ENCODE measurements at places on chromosomes 6 and 20.

DNA sequence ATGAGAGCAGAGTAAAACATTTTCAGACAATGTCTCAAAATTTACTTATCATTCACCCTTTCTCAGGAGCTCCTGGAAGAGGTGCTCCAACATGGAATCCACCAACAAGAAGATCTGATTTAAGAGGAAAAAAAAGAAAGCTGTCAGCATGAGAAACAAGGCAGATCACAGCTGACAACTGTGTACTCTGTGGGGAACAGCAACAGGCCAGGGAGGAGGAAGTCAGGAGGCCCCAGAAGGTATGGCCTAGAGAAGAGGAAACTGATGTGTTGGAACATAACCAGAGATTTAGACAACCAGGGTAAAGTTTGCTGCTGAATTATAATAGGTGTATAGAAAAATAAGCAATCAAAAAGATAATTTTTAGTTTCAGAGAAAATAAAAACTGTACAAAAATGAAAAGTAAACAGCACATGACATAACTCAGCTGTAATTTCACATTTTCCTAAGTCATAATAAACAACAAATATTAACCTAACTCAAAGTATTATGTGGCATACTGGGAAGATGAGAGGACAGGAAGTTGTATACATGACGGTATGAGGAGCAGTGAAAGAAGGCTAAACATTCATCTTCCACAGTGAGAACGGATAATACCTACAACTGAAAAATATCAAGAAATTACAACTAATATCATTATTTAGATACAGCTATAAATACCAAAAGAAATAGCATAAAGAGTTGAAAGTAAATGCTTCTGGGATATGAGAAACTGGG is 113.6 kb upstream of the EMILIN3 start:
- DNase-seq: no peak

DNA sequence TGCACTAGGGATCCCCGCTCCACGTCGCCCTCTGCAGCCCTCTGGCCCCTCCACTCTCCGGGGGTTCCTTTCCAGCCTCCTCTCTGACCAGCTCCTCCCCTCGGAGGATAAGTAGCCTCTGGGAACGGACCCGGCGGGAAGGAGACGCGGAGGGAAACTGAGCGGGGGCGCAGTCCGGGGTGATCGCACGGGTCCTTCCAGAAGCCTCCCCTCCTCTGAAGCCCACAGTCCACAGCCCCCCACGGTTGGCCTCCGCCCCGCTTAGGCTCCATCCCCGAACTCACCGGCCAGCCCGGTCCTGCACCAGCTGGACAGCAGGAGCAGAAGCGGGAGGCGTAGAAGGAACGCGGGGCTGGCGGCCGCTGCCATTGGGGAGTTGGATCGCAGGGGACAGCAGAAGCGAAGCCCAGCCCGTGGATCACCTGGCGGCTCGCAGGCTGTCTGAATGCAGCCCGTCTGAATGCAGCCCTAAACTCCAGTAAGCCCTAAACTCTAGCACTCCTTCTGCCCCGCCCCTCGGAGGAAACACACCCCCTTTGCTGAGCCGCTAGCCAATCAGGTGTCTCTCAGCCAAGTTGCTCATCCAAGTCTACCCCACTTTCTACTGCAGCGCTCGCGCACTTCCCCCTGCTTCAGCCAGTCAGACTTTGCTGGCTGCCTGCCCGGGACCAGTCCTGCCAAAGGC is at the start of gene RAET1G:
Gene RAET1G, minus strand, starts transcription at position 480 of the 685 bp plus-strand sequence. Its CDS starts 111 bp downstream, at position 369.
- peak; percentile 94 for DNase-seq

- DNase-seq: no peak
Observed at GRCh38 chr6:33277663-33278391, 904 bp downstream of the B3GALT4 start.

- DNase-seq: no peak
Observed at GRCh38 chr6:1267057-1267732, 44.7 kb upstream of the FOXQ1 start.

- DNase-seq: no peak
Observed at GRCh38 chr6:52696418-52696817, 25.5 kb downstream of the TMEM14A start.

- DNase-seq: peak; percentile 53
Observed at GRCh38 chr20:62832212-62832922, 15.5 kb downstream of the COL9A3 start.

GRCh38 chr6:101706576-101706975 is 313.1 kb downstream of the GRIK2 start:
- DNase-seq: no peak

- DNase-seq: no peak
Observed at GRCh38 chr6:139977887-139978332, 603.5 kb upstream of the CITED2 start.

- no peak for DNase-seq
Observed at GRCh38 chr6:32192608-32193039, at the start of gene GPSM3. GPSM3 (minus strand) TSS chr6:32192643; CDS start chr6:32192513, 130 bp downstream.

DNA sequence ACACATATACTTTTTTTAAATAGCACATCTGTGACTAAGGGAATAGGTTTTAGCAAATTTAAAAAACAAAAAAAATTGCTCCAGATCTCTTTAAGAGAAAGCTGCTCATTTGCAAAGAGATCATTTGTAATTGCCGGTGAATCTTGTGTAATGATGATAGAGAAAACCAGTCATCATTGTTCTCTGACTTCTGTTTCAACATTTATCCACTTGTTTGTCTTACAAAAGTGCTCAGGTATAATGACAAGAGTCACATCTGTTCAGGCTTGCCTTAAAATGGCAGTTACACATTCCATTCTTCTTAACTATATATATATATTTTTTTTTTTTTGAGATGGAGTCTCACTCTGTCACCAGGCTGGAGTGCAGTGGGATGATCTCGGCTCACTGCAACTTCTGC is 165.2 kb downstream of the AIG1 start:
- DNase-seq: no peak

GRCh38 chr6:31884528-31885035 is 5.8 kb upstream of the SLC44A4 start:
- DNase-seq: no peak

DNA sequence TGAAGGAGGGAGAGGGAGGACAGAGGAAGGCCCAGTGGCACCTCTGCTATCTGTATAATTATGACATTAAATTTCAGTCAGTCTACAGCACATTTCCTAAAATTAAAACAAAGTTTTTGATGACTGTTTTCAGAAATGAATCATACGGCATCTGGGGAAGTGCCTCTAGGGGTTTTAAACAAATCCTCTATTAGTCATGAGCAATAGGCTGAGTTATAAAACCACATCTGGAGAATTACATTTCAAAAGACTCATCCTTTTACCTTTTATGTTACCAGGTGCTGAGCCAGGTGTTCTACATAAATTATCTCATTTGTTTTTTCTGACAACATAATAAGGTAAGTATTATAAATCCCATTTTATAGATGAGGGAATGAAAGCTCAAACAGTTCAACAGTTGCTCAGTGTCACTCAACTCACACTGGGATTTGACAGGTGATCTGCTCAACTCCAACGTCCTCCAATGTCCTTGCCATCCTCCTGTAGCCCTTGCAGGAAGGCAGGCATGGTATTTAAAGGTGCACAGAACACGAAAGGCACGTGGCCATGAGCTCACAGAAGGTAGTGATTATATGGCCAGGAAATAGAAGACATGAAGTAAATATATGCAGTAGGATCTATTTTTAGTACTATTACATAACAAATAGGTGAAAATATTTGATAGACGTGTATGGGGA is 184.2 kb upstream of the MAN1A1 start:
- no peak for DNase-seq

GRCh38 chr6:44062771-44063560 is 64.3 kb downstream of the MRPL14 start:
- DNase-seq: peak; percentile 51

DNA sequence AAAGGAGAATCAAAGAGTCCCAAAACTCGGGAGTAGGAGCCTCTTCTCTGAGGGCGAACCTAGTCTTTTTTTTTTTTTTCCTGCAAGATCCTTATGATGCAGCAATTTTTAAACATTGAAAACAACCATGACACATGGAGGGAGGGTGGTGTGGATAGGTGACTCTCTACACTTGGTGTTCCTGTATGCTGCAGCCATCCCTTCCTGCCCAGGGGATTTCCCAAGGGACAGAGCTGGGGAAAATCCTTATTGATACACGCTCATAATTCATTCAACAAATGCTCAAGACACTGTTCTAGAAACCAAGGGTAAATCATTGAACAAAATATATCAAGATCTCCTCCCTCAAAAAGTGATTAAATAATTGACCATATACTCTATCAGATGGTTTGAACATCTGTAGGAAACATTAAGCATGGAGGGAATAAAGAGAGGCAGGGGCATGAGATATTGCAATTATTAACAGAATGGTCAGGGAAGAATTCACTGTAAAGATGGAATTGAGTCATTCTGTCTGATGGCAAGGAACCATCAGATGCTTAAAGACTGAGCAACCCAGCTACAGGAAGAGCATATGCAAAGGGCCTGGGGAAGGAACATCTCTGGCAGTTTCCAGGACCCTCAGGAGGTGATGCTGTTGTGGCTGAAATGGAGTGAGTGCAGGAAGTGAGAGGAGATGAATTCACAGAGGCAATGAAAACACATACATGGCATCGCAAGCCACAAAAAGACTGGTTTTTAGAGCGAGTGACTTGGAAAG is 13.4 kb upstream of the BTN3A3 start:
- no peak for DNase-seq

All from HEK293T (cell line).